Heart right ventricle (tissue), 16 donors: ENCODE measurements at places on chromosomes 16 and 17. TPM values are rescaled to one million over a fixed set of nuclear protein-coding genes. Genes with fewer than 3 reads are reported as not detected.

DNA sequence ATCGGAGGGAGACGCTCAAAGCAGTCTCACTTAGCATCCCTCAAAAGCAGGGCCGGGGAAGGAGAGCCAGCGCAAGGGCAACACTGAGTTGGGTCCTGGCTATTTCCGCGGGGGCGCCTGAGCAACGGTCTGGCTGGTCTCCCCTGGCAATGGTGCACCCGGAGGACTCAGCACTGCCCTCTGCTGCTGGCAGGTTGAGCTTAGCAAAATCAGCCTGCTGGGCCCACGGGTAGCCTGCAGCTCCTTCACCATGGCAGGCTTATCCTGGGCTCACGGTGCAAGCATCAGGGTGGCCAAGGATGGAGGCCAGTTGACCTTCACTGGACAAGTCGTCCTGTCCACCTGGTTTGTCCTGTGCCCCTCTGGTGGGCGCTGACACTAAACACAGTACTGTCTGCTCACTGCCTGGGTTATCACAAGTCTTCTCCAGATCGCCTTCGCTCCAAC is 14.4 kb upstream of the ALDH3A1 start:
- peak; percentile 77 for DNase-seq

DNA sequence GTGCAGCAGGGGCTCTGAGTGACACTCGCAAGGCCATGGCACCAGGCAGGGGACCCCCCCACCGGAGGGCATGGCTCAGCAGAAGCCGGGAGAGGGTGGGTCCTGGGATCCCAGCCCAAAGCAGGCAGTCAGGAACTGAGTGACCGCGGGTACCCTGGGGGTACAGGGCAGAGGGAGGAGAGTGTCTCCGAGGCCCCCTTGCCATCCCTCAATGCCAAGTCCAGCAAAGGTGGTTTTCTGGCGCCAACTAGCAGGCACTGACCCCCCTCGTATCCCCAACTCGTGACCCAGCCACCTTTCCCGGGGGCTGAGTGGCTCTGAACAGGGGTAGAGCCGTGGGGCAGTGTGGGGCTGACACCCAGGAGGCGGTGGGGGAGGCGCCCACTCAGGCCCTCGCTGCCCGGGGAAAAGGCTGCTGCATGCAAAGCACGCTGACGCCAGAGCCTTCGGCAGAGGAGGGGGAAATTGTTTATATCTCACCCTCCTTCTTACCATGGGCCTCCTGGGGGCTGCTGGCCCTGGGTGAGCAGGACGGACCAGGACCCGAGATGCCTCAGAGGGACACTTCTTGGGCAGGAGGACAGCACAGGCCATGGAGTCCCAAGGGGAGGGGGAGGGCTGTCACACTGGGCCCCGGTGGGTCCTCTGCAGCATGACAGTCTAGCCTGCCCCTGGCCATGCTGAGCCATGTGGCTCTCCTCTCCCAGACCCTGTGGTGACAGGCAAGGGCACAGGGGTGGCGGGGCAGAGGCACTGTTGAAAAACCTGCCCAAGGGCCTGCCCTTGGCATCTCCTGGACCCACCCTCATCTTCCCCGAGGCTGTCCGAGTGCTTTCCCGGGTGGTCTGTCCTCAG is 14.6 kb upstream of the ENPP7 start:
- no peak for DNase-seq

DNA sequence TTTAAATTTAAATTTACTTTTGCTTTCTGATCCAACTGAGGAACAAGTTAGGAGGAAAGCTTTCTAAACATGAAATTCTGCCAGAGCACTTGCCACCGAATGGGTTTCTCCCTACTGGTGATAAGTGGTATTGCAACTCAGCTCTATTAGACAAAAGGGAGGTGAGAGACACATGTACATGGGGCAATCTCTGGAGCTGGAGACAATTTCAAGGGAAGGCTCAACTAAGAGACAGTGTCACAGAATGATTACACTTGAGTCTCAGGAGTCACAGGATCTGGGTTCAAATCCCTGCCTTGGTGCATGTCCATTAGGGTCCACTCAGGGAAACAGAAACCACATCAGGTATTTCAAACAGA is 37.4 kb downstream of the SOCS1 start:
- DNase-seq: no peak

DNA sequence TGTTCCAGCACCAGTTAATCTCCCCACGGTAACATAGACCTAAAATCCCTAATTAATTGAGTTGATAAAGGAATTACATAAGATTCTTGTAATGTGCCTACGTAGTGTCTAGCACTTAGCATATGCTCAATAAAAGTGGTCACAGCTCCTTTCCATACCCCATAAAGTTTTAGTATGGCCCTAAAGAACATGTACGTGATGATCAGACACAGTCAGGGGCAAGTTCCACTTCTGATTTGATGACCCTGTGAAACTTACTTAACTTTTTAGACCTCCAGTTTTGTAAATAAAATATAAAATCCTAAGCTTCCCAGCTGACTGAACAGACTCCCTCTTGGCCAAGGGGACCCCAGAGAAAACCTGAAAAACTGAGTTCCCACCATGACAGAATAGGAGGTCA is 391.3 kb upstream of the ERCC4 start:
- DNase-seq: no peak

- no peak for DNase-seq
These were observed 11.6 kb downstream of the COTL1 start for GRCh38 chr16:84606081-84606875.

DNA sequence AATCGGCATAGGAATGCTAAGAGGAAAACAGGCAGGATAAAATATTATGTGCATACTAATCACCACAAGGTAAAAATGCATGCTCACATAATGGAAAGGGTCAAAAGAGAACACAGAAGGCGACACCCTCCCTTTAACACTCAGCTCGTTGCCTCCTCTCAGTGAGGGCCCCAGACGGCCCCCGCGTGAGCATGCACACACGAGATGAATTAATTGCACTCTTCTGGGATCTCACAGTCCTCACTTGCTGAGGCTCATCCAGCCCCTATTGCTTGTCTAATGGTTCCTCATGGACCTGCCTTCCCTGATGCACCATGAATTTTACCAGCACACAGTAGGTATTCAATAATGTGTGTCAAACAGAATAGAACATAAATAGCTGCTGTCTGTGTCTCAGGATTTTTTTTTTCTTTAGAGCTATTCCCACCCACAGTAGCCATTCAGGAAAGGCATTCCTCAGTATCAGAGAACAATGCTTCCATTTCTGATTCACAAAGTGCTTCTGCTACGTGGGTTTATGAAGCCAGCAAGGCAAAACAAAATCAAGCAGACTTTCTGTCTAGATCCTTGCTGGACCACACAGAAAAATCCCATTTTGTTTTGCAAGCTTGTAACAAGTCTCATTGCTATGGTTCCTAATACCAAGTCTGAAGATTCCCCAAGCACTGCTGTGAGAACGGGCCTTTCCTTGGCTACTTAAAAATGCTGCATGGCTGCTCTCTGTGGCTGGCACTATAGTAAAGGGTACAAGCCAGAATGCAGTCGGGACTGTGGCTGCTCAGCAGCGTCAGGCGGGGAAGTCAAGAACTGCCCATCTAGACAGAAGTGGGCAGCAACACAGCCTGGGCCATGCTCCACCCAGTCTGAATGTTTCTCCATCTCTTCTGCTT is 43.6 kb downstream of the TOM1L2 start:
- no peak for DNase-seq

- DNase-seq: no peak
These were observed 6.6 kb downstream of the PRAC1 start for GRCh38 chr17:48715496-48716399.

- DNase-seq: no peak
These were observed 24.0 kb upstream of the SHISA6 start for GRCh38 chr17:11216976-11217375.

DNA sequence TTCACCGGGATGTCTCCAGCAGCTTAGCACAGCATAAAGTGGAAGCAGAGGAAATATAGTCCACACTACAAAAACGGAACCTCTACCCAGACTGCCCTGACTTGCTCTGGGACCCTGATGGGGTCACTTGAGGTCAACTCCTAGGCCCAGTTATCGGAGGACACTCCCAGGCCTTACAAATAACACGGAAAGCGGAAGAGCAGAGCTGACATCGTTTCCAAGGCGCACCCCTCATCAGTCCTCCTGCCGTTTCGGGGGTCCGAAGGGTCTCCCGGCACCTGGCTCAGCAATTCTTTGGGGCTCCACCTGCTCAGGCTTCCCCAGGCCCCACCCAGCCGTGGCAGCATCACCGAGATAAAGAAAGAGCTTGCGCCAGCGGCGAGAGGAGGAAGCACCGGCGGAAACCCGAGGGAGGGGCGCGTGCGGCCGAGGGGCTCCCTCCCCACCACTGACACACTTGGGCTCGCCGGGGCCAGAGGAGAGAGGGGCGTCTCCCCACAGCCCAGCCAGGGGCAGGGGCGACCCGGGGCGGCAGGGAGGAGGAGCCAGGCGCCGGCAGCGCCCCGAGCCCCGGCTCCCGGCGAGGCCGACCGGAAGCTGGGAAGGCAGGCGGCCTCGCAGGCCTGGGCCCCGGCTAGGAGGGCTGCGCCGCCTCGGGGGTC is 727 bp downstream of the CORO7 start:
- DNase-seq: peak; percentile 54

DNASE1L2 gene
- 0.25 TPM for total RNA-seq

PIGW gene
- total RNA-seq: 6.2 TPM

KCNJ16 gene
- total RNA-seq: not detected

C16orf89 gene
- total RNA-seq: 13.9 TPM

ST6GALNAC2 gene
- total RNA-seq: 3.7 TPM
